ENCODE measurements at places on chromosomes 1 and 21.
A peak's percentile ranks its signal among the peaks of the same experiment; 100 is the strongest.

DNA sequence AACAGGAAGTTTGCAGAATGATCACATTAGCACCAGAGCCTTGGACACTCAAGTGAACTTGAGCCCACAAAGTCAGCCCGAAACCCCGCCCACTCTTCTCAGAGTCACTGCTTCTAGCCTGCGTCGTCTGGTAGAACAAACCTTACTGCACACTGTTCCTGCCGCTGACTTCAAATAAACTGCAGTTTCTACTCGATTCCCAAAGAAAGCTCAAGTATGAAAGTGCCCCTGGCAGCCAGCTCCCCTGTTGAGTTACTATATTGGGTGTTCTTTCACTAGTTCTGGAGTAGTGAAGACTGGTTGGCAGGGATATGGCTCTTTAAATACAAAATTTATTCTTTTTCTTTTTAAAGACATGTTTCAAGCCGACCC is 164.7 kb downstream of the GALNT2 start:
- peak; percentile 70 for DNase-seq

DNA sequence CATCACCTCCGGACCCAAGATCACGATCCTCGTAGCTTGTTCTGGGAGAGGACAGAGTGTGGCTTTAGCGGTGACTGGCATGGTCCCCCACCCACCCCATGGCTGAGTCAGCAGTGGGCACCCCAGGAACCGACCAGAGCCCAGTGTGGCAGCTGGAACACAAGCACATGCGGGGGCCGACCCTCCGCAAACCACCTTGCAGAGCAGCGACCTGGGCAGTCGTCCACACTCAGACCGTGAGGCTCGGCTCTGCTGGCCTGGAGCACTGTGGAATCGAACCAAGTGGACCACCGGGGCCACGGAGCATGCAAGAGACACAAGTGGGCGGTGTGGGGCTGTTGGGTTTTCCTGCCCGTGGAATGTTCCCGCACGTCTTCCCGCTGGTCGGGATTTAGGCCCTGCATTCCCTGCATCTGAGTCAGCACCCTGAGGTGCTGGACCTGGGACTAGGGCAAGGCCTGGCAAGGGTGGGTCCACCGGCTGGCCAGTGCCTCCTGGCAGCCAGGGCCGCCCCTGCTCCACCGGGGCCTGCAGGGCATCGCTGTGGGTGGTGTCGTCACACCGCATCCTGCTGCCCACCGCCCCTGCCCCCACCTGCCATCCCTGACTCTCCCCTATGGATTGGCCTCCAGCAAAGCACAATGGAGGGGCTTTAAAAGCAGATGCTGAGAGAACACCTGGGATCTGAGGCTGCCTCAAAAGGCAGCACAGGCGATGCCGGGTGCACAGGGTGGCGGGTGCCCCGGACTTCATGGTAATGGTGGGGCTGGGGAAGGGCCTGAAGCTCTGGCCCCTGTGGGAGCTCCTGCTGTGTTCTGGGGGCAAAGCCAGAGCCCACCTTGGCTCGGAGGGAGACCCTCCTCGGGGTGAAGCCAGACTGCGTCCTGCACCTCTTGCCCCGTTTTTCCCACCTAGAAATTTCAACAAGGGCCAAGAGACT is 18.5 kb downstream of the MORN1 start:
- DNase-seq: no peak

- DNase-seq: no peak
These were observed 32.9 kb upstream of the IL12RB2 start for GRCh38 chr1:67274623-67275325.

DNA sequence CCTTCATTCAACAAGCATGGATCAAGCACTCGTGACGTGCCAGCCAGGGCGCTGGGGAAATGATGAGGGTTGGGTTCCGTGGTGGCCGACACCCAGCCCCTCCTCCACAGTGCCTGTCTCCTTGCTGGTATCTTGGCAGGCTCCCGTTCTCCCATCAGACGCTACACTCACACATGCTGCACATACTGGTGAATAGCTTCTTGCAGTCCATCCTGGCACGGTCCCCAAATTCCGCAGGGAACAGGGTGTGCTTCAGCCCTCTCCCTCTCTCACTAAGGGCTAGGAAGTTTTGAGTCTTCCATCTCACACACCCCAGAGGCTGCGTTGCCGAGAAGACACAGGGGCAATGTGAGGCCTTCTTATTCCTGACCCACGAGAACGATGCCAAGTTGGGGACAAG is 10.1 kb upstream of the MEF2D start:
- DNase-seq: peak; percentile 78

DNA sequence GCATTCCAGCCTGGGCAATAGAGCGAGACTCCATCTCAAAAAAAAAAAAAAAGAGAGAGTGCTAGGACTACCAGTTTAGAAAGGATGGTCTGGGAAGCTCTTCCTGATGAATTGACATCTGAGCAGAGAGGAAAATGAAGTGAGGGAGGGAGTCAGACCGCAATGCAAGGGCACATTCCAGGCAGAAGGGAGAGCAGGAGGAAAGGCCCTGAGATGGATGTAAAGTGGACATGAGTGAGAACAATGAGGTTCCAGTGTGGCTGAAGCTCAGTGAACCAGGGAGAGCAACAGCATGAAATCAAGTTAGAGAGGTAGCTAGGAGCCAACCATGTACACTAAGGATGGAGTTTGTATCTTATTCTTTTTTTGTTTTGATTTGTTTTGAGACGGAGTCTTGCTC is 55.9 kb upstream of the SPOCD1 start:
- DNase-seq: no peak

- DNase-seq: peak; percentile 90
These were observed 5.5 kb upstream of the TRAPPC10 start for GRCh38 chr21:44006656-44007055.

GRCh38 chr1:78277253-78277652 is 213.5 kb upstream of the PTGFR start:
- DNase-seq: peak; percentile 55

DNA sequence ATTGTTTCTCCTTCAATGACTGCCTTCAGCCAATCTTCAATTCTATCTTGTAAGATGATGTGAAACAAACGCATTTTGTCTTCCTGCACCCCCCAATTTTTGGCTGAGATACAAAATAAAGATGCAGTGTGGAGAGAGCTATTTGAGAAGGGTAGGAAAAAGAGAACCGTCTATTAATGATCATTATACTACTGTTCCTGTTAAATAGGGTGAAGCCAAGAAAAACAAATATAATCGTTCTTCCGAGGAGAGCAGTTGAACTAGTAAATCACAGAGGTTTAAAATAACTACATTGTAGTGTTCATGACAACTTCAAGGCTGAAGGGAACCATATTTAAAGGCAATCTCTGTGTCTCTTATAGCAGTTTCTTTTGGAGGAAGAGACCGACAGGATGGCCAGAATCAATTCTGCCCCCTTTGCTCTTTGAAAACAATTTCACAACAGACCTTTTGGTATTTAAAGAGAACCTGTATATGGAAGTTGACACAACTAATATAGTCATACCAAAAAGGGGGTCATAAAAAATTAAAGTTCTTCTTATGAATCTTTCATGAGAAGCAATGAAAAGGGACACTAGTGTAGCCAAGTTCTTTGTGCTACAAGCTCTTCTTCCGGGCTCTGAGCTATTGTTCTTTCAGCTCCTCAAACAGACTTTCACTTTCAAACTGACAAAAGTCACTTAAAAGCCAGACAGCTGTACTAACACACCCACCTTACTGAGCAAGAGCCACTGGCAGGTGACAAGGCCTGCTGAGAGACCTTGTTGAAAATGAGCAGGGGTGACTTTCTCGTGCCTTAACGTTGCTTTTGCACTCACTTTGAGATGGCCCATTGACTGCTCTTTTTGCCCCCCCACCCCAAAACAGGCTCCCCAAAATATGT is 30.9 kb downstream of the PROX1 start:
- DNase-seq: no peak

- DNase-seq: no peak
These were observed 40.9 kb downstream of the IGSF21 start for GRCh38 chr1:18148461-18148860.

DNA sequence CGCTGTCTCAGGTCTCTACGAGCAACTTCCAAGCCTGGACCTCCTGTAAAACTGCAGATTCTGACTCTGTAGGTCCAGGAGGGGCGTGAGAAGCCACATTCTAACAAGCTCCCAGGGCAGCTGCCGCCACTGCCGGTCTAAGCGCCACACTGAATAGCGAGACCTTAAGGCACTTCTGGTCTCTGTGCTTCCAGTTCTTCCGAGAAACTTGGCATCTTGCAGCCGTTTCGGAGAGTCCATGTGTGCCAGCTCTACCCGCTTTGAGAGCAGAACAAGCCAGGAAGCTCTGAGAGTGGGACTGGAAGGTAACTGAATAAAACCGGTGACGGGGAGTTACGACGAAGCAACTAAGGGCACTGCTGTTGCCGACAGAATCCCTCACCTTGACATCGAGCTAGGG is 12.5 kb downstream of the AGT start:
- DNase-seq: no peak

DNA sequence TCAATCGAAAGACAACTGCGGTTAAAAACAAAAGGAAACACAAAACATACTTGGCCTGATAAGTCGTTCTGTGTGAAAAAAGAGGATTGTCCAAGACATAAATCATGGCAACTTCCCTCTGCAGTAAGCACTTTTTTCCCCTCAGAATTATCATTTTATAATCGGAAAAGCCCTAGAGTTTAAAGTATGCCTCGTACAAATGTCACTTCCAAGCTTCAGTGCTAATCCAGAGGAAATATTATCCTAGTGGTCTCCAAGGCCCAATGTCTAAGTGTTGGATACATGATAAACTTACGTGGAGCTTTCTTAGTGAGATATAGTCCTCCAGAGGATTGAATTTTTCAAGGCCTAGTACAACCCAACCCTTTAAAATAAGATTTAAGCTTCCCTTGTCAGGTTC is 11.2 kb upstream of the NTMT2 start:
- no peak for DNase-seq

- no peak for DNase-seq
These were observed 4.3 kb upstream of the MIIP start for GRCh38 chr1:12015001-12015491.

DNA sequence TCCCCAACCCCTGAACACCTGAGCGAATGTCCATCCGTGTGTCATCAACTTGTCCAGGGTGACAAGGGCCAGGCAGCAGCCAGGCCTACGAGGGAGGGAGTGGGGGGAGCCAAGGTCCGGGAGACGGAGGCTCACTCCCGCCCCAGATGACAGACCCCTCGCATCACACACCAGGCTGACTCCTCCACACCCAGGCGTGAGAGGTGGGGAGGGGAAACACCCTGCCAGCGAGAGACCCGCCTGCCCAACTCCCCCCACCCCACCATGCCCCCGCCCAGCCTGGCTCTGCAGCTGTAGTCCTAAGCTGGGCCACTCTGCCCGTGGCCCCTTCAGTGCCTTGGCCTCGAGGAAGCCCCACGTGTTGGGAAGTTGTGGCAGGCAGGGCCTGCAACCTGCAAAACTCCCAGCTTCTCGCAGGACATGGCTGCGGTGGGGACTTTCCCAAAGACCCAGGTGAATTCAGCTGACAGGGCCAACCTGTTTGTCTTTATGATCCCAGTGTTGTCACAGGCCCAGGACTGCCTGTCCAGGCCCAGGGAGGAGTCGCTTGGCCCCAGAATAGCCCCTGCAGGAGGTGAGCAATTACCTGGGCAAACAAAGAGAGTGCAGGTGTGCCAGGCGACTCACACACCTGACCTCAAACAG is 62.9 kb downstream of the RIPK4 start:
- no peak for DNase-seq

GRCh38 chr1:162404550-162405160 is 7.3 kb downstream of the SH2D1B start:
- DNase-seq: peak; percentile 91

- no peak for DNase-seq
These were observed 110.1 kb downstream of the SLC45A1 start for GRCh38 chr1:8427986-8428385.
